ENCODE measurements at places on chromosomes 7 and 10.

- no peak for DNase-seq
Measured at GRCh38 chr7:111588065-111588433, 25.8 kb upstream of the IMMP2L start.

GRCh38 chr10:122465401-122466040 lies 4.2 kb downstream of the HTRA1 start:
- DNase-seq, result no peak

- peak; percentile 7 for DNase-seq
Measured at GRCh38 chr7:3980300-3980643, 679.2 kb downstream of the SDK1 start.

- DNase-seq, result no peak
Measured at GRCh38 chr10:23517155-23517554, 78.3 kb downstream of the OTUD1 start.

DNA sequence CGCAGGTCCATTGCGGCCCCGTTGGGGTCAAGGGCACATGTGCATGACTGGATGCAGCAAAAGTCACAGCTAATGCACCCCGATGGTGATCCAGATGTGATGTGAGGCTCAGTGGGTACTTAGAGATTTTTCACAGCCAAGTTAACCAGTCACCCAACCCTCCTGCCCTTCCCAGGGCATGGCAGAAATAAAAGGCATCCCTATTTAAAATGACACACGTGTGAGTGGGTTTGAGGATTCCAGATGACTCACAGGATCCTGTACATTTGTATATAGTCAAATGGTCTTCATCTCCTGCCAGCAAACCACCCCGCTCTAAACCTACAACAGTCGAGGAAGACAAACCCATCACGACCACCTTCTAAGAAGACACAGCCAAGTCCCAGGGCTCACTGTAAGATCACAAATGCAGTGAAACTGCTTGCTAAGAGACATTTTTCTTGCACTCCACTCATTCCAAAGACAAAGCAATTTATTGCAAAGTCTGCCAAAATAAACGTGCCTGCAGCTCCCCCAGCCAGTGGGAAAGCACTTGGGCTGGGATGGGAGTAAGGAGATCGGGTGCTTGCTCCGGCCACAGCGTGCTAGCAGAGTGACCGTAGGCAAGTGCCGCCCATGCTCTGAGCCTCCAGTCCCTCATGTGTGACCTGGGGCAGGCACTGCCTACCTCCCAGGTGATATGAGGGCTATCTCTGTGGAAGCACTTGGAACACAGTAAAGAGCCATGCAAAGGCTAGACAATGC lies 86.6 kb upstream of the MACROH2A2 start:
- DNase-seq, result no peak

- no peak for DNase-seq
Measured at GRCh38 chr10:8245814-8246142, 191.3 kb downstream of the GATA3 start.

GRCh38 chr10:59706851-59707797 lies 2.5 kb downstream of the SLC16A9 start:
- DNase-seq, result no peak

DNA sequence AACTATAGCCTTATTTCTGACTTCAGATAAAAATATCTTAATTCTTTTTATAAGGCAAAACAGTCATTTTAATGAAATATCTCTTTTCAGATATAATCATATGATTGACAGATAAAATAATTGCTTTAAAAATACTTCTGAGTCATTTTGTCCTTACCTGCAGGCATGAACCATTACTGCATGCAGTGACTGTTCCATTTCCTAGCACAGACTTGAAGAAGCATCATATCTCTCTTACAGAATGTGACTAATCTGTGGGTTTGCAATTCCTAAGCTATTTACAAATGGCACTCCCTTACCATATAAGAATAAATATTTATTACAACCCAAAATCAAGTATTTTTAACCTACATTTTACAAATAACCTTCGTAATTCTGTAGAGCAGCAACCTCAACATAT lies 120.7 kb downstream of the SRPK2 start:
- peak; percentile 40 for DNase-seq

DNA sequence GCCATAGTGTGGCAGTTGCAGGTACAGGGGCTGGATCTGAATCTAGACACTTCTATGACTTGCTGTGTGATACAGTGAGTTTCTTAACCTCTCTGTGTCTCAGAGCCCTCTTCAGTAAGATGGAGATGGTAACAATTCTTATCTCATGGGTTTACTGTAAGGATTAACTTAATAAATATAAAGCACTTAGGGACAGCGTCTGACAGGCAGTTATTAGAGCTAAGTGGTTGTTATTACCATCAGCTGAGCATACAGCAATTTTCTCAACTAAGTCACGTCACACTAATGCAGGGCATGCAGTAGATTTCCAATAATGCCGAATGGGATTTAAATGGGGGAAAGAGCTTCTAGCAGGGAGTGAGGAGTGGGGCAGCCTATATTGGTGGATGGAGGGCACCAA lies 162.6 kb downstream of the SH2D4B start:
- DNase-seq, result no peak

GRCh38 chr7:102072636-102073209 lies 213.9 kb upstream of the SH2B2 start:
- DNase-seq, result no peak

- no peak for DNase-seq
Measured at GRCh38 chr7:19375976-19376375, 230.8 kb upstream of the FERD3L start.

DNA sequence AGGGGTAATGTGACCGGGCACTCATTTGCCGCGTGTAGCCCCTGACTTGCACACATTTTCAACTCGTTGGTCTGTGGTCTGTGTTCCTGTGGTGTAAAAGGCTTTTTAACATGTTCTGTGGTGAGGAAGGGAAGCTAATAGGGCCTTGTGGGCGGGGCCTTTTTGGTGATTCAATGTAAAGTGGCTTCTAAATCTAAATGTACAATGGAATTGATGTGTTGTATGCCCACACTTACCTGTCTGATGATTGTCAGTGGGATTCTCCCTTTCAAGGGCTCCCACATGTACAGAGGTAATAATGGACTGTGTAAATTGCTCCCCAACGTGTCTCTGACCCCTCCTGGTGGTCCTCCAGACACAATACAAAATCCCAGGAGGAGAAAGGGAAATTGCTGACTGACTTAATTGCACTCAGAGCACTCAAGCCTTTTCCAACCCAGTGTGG lies 43.1 kb upstream of the GATAD1 start:
- no peak for DNase-seq

- no peak for DNase-seq
Measured at GRCh38 chr10:44827431-44828006, 83.6 kb upstream of the TMEM72 start.

GRCh38 chr10:73908853-73909539 lies 1.9 kb upstream of the PLAU start:
- DNase-seq, result peak; percentile 99
